ENCODE measurements at places on chromosomes 1 and 21. TPM values are rescaled to one million over a fixed set of nuclear protein-coding genes. Genes with fewer than 3 reads are reported as not detected.
A peak's percentile ranks its signal among the peaks of the same experiment; 100 is the strongest.

- DNase-seq = no peak
Measured at GRCh38 chr21:24727803-24728440, 879.4 kb downstream of the MRPL39 start.

DNA sequence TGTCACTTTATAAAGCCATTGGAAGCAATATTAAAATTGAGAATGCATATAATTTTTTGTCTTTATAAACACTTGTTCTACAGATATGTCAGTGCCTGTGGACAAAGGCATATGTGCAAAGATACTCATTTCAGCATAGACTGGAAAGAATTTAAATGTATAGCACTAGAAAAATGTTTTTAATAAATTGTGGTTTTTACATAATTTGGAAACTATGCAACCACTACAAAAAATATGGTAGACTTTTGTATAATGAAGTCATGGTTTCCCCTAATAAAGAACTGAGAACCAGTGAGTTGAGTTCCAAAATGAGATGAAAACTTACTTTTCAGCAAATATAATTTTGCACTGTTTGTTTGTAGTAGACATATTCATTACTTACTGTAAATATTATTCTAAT, 48.5 kb downstream of the BRINP3 start:
- no peak for DNase-seq

- DNase-seq = peak; percentile 12
Measured at GRCh38 chr1:4650481-4650880, 3.9 kb upstream of the AJAP1 start.

DNA sequence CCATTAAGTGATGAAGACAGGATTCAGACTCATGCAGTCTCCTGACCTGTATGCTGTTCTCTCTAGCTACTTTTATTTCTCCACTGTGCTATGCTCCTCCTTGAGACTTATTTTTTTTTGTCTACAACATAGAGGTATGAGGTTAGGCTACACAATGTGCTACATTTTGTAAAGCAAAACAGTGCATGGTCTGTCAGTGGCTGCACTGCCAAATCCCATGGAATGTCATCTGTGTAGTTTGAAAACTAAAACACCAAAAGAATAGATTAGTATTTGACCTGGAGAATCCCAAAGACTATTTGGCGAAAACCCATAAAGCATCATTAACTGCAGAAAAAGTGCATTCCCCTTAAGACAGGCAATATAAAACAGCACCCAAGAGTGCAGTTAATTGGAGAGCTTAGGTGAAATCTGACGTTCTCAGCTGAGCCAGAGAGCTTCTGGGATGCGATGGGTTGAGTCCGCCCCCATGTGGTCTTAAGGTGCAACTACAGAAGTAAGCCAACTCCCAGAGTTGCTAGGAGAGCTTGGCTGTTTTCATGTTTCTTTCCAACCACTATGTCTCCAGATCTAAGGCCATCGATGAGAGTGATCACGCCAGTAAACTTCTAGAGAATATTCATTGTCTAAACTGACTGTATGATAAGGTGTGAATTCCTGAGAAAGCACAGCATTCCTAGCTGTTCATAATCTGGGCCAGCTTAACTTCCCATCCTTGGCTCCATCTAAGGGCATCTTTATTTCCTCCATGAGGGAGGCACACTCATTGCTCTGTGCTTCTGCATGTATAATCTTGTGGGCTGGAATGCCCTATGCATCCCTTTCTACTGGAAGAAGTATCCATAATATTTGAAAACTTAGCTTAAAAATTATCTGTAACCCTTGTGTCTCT, 20.7 kb upstream of the CYP2J2 start:
- peak; percentile 82 for DNase-seq

NUP210L gene
- not detected for total RNA-seq

MAP10 gene
- total RNA-seq = 2.3 TPM

- DNase-seq = no peak
Measured at GRCh38 chr1:246508897-246509688, 2.0 kb upstream of the SMYD3 start.

DNA sequence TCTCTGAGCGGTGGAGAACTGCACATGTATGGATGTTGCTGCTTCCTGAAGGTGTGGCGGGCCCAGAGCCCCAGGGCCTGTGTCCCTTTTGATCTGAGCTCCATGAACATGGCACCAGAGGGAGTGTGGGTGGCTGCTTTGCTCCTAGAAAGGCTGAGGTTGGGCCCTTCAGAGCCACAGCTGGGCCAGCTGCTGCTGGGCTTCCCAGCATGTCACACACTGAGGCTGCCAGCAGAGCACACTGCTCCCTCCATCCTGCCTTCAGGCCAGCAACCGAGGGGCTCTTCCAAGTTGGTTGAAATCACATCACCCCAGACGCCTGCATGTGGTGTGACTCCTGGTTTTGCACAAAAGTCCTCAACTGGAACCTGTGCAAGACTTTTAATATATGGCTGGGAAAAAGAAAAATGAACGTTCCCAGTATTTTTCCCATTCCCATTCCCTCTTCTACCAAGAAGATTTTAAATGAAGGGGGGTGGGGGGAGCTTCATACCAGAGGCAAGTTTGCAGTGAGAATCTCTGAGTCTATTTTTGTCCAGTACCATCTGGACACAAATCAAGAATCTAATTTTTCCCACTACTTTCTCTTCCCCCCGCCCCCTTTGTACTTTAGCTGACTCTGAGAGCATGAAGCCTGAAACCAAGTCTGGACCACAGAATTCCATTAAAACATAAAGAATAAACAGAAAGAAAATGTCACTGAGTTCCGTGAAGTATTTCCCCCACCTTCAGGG, 26.2 kb upstream of the NGF start:
- peak; percentile 43 for DNase-seq

GRCh38 chr21:15355066-15355465, 290.3 kb upstream of the NRIP1 start:
- DNase-seq = no peak

GRCh38 chr21:17784604-17785402, 34.4 kb downstream of the C21orf91 start:
- DNase-seq = no peak

- DNase-seq = peak; percentile 77
Measured at GRCh38 chr1:192557841-192558595, 17.6 kb upstream of the RGS1 start.

DNA sequence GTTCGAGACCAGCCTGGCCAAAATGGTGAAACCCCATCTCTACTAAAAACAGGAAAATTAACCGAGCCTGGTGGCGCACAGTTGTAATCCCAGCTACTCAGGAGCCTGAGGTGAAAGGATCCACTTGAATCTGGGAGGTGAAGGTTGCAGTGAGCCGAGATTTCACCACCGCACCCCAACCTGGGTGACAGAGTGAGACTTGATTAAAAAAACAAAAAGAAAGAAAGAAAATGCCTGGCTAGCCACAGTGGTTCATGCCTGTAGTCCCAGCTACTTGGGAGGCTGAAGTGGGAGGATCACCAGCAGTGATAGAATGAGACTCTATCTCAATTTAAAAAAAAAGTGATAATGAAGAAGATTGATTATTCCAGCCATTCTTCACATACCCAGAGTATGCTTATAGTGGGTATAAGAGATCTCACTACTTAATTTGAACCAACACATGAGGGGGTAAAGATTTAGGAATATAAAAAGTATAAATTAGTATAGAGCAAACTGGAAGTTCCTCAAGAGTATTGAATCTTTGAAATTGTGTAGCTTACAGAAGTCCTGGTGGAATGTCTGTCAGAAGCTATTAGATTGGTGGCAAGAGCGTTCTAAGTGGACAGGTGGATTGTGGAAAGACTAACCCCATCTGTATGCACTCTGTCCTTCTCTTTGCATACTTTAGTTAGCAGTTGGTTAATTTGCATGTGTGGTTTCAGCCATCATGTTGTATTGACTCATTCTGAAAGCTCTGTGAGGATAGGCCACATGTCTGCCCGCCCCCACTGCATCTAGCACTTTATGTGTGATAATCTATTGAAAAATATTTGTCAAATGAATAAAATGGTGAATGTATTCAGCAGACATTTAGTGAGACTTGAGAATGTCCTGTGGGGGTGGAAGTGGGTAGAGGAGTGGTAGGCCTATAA, 25.0 kb downstream of the RLF start:
- DNase-seq = peak; percentile 82

DNA sequence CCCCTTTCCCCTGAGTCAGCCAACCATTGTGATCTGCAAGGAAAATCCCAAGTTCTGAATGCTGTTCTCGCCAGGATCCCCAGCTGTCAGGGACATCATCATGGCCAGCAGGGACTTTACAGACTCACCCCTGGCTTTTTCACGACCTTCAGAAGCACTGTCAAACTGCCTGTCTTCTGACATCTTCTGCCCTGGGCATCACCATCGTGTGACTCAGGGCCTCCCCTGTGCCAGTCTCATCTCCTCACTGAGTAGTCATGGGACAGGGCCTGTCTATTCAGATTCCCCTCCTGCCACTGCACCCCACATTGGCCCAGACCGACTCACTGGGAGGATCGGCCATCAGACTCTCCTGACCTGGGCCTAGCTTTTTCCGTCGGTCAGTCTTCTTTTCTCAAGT, 72.5 kb upstream of the VAMP3 start:
- DNase-seq = no peak

- DNase-seq = no peak
Measured at GRCh38 chr1:211527888-211528287, 35.9 kb upstream of the RD3 start.

DNA sequence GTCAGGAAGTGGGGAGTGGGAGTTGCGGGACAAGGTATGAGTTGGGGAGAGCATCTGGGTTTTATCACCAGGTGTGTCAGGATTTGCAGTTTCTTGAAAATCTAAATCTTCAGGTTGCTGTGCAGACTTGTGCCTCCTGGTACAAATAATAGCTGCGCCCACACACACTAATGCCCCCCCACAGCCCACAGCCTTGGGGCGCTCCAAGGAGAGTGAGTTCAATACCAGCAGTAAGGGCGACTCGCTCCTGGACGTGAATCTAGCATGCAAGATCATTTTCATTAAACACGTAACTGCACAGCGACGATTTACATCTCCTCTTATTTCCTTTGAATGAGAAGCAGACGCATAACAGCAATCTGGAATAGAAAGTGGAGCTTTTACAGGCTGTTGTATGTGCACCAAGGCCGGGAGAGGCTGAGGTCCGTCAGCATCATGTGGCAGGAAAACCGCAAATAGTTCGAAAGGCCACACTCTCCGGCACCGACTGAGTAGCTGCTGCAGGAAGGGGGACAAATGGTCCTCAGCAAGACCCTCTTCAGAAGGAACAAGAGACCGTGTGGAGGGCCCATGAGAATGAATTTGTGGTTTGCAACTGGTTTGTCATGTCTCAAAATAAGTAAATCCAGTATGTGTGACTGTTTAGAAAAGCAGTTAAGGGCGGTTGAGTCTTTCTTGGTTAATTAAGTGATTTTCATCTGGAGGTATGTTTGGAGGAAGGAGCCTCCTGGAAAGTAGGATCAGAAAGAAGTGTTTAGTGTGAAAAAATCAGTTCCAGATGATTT, 439.5 kb downstream of the SMYD3 start:
- DNase-seq = peak; percentile 82

DNA sequence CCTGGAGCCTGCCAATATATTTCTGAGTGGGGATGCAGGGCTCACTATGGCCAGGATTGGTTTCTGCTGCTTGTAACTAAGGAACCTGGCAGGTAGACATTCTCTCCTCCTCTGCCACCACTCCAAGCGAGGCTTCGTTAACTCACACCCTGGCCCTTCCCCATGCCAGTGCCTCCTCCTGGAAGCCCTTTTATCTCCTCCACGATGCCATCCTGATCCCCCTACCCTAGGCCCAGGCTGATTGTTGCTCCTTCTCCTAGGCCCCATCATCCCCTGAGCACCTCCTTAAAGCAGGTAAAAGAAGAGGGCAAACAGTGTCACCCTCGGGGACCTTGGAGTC, 118.5 kb downstream of the DMRTB1 start:
- no peak for DNase-seq
